ENCODE measurements at places on chromosomes 4 and X.

DNA sequence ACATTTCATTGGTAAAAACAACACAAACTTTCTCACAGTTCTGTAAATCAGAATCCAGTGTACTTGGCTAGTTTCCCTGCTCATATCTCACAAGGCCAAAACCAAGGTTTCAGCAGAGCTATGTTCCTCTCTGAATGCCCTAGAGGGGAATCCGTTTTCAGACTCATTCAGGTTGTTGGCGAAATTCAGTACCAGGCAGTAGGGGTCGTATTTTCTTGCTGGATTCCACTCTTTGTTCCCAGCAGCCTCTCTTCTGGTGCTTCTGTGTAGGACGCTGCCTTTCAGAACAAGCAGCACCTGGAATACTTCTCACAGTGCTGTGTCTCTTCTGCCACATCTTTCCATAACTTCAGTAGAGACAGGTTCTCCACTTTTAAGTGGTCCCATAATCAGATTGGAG lies 351.9 kb downstream of the PCDH18 start:
- DNase-seq: no peak

GRCh38 chrX:50707405-50707804 lies 106.6 kb downstream of the SHROOM4 start:
- no peak for DNase-seq

GRCh38 chrX:44483965-44484606 lies 58.6 kb downstream of the FUNDC1 start:
- DNase-seq: no peak

GRCh38 chr4:24912252-24913118 lies at the start of gene CCDC149:
Gene CCDC149 (minus strand): TSS chr4:24913042. CDS start chr4:24912864, 178 bp downstream.
- DNase-seq: peak; percentile 1

DNA sequence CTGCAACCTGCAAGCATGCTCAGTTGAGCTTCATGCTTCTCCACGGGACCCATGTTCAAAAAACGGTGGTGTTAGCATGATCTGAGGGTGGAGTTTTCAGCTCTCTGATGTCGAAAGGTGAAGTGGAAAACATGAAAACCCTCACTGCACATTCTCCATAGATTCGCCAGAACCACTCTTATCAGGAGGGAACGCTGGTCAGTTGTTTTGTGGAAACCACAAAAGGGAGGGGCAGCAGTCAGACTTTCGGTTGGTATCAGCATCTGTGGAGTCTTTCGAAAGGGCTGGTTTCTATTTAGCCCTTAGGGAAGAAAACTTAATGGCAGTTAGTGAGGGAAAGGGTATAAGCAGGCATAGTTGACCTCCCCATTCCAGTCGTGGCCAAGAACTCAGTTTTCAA lies 12.6 kb downstream of the PPA2 start:
- DNase-seq: no peak

- DNase-seq: no peak
Measured at GRCh38 chr4:158824425-158825274, 55.8 kb downstream of the FNIP2 start.

DNA sequence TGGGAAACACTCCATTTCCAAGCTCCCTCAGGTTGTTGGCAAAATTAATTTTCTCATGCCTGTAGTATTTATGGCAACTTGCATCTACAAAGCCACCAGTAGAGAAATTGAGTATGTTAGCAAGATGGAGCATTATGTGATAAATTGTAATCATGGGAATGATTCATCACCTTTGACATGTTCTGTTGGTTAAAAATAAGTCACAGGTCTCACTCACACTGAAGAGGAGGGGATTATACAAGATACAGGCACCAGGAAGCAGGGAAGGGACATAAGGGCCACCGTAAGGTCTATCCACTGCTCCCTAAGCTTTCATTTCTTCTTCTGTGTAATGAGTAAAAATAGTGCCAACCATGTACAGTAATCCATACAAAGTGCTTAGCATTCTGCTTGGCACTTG lies 313.0 kb downstream of the GBA3 start:
- DNase-seq: no peak

- DNase-seq: no peak
Measured at GRCh38 chrX:33087411-33087810, 123.9 kb downstream of the DMD start.

DNA sequence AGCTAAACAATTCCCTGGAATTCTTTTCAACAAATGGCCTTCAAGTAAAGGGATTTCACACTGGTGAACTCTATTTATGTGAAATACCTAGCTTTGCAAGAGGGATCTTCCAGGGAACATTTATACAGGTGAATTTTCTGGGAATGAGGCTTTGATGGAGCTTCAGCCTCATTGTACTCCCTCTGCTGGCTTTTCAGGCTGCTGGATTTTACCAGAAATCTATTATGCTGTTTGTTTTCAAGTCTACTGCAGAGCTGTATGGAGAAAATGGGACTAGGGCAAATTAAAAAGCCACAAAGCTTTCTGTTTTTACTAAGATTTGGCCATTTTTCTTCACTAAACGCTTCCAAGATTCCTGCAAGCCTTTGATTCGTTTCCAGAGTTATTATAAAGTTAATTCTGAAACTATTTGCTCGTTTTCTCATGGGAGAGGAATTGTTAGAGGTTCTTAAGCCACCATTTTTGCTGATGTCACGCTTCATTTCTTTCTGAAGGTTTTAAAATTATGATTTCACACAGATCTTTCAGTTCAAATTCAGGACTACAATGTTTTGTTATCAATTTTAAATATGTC lies 31.6 kb downstream of the KDM6A start:
- no peak for DNase-seq

- DNase-seq: no peak
Measured at GRCh38 chr4:55437823-55438222, 42.1 kb downstream of the TMEM165 start.

- DNase-seq: no peak
Measured at GRCh38 chr4:15695729-15696128, 7.1 kb upstream of the BST1 start.

DNA sequence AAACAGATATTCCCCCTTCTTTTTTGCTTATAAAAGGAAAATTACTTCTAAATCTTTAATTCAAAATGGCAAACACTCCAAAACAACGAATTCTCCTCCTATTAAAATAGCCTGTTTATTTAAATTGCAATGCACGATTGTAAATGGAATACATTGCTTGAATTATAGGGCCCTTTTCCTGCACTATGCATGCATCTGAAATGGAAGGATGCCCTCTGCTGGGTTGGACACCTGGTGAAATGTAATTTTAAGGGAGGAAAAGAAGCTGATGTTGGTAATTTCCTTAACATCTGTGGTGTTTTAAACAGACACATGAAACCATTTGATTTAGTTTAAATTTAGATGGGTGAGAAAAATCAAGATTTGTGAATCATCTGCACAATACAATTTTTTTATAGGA lies 72.8 kb downstream of the GRXCR1 start:
- DNase-seq: no peak

- no peak for DNase-seq
Measured at GRCh38 chr4:134624365-134624764, 422.8 kb upstream of the PABPC4L start.

GRCh38 chr4:38534344-38535045 lies 129.5 kb upstream of the KLF3 start:
- DNase-seq: no peak

DNA sequence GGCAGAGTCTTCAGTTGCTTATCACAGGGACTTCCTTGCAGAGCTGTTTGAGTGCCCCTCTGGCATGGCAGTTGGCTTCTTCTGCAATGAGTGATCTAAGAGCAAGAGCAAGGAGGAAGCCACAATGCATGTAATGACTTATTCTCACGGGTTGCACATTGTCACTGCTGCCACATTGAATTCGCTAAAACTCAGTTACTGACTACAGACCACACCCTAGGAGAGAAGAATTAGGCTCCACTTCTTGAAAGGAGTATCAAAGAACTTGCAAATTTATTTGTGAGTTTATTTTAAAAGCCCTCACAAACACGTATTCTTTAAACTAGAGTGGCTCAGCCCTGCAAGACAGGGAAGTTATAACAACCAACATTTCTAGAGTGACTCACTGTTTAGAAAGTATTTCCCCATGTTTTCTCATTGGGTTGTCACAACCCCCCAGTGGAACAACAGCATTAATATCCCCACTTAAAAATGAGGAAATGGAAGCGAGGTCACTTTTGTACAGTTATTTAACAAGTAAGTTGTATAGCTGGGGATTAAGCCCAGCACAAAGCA lies 32.4 kb upstream of the RBPJ start:
- DNase-seq: peak; percentile 28

- no peak for DNase-seq
Measured at GRCh38 chr4:5746829-5747737, 36.1 kb downstream of the EVC start.

GRCh38 chrX:29627833-29628232 lies 587.5 kb upstream of the MAGEB2 start:
- no peak for DNase-seq

GRCh38 chr4:54400802-54401201 lies 171.7 kb downstream of the PDGFRA start:
- no peak for DNase-seq

DNA sequence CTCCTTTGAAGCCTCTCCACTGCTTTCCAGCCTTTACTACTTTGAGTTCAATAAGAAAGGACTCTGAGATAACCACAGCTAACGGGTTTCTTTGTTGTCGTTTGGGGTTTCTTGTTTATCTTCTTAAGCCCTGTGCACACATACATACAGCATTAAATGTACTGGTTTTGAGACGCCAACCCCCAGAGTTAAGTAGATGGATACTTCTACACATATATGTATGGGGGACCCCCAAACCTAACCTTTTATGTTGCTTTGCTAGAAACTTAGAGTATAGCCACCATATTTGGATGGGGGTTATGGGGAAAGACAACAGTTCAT lies 697 bp downstream of the CEP135 start:
- DNase-seq: no peak

DNA sequence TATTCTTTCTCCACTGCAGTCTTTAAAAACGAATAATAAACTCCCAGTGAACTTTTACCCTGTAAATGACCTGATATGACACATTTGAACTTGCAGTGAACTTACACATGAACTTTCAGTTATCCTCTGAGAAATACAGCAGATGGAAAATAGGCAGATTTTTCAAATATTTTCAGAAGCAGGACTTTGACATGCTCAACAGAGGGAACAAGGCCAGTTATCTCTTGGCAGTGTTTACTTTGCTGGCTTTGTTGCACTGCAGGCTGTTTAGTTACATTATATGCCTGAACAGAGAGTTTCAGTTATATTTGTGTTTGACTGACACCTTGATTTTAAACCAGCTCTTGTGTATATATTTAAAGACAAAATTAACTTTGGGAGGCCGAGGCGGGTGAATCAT lies 47.6 kb upstream of the FGG start:
- DNase-seq: no peak

GRCh38 chrX:125131164-125131563 lies 188.5 kb upstream of the TEX13C start:
- DNase-seq: no peak

DNA sequence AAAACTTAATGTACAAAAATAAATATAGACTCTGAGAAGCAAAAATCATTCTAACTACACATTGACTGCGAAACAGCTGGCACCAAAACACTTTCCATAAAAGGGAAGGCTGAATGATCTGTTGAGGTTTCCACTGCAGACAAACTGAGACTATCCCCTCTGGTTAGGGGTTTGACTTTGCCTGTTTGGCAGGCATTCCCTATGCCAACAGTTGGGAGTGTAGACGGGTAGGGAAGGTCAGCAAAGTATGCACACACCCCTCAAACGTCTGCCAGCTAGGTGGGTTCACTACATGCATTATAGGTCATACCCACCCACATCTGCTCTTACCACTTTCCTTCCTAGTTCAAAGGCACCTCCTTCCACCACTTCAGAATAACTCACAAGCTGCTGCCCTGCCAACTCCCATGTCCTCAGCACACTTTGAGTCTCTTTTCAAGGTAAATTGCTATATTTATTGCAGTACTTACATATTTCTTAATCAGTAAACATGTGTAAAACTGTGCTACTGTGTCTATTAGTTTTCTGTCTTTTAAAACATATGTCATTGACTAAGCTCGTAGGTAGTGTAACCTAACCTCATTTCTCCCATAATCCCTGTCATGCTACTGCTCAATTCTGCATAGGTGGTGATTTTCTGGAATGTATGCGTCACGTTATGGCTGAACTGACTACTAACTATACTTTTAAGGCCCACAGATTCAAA lies 12.4 kb downstream of the CTSO start:
- DNase-seq: no peak

DNA sequence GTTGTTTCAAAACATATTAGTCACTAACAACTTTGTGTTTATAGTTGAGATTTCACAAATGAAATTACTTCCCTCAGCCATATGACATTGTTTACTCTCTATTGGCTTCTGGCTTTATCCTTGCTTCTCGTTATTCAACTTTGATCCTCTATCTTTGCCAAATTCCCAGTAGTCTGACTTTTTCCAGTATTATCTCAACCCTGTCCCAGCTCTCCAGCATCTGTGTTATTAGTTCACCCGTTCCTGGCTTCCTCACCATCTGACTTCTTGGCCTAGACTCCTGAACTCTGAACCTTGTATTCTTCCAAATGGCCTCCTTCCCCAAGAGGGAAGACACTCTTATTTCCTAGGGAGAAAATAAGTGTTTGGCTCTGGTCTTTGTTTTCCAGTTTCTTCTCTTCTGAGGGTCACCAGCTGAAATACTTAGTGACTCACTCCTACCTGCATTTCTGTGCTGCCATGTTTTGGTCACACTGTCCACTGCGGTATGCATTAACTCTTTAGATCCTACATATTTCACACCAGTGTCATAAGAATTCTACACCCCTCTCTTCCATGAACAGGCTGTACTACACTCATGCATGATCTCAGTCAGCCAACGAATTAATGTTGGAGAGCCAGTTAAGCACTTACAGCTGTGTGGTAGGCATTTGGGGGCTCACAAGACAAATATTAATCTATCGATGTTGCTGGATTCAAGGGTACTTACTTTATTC lies 17.0 kb upstream of the ARHGAP24 start:
- no peak for DNase-seq

GRCh38 chr4:76729980-76730379 lies 168.0 kb downstream of the SOWAHB start:
- DNase-seq: no peak

DNA sequence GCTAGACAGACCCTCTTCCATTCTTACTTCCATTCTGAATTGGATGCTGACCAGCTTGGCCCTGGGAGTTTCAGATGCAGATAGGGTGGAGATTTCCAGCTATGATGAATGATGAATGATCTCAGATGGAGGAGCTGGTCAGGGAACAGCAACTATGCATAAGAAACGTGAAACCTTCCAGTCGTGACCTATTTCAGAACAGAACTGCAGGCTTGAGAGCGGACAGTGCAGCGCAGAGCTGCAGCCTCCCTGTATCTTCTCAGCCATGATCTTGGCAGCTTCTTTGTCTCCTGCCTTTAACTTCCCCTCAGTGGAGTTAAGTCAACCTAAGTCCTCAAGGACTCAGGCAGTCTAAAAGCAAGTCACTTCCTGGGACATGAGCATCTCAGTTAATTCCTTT lies 43.3 kb upstream of the HAND2 start:
- no peak for DNase-seq

GRCh38 chr4:34258176-34258575 lies 1986.1 kb downstream of the ARAP2 start:
- no peak for DNase-seq

DNA sequence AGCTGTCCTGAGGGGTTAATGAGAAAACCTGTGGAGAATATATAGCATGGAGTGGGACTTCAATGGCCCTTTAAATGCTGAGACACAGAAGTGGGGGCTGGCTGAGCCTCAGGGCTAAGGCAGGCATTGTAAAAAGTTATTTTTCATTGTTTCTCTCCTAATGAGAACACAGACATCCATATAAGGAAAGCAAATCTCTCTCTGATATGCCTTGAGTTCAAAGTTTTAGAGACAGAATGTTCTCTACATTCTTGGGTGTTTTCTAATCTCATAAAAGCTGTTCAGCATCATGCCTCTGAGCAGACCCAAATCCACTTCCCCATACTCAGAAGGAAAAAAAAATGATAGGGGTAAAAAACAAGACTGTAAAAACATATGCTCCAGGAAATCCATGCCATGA lies 16.8 kb upstream of the RAB40A start:
- DNase-seq: no peak

All from stimulated activated CD4-positive, alpha-beta T cell treated with anti-CD3 and anti-CD28 coated beads, Interleukin-4, amount 100 ng/mL, for 48 hours (primary cell).